ENCODE measurements at places on chromosomes 2 and 18.

DNA sequence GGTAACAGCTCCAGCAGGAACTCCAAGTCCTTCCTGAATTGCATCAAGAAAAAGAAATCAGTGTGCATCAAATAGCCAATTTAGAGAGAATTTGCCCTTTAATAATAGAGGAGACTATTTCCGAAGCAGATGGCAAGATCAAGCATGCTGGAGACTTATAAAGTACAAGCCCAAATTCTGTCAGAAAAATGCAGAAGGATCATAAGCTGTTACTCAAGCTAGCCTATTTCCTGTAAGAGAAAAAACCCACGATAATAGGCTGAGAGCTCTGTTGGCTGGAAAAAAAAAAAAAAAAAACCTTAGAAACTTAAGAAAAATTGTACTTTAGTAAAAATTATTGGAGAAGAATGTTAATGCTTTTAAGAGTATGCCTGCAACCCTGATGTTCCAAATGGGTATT, 24.4 kb upstream of the ITM2C start:
- no peak for DNase-seq

DNA sequence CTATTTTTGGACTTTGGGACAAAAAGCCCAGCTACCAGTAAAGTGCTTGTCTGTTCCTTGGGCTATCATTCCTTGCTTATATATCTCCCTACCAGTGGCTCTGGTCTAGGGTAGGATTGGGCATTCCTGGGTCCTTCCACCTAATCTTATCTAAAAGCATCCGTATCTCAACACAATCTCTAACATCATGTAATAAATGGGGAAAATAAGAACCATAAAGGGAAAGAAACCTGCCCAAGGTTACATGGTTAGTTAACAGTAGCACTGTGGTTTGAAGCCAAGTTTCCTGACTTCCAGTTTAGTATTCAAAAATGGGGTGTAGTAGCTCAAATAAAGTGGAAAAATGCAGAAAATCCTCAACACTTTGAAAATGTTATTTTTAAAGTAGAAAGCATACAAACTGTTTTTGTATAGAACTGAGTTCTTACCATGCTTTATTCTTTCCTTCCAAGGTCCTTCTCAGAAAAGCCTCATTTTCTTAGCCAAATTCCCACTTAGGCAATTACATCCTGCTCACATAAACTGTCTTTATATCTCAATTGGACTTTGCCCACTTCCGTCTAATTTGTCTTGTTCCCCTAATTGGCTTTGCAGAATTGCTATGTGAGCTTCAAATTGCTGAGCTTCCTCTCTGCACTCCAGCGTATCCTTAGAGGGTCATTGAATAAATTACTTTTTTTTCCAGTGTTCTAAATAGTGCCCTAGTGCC, 273.1 kb upstream of the UBE2E3 start:
- DNase-seq = no peak

GRCh38 chr2:139885921-139886498, 1105.8 kb upstream of the NXPH2 start:
- no peak for DNase-seq

GRCh38 chr2:220904015-220904414, 668.1 kb downstream of the EPHA4 start:
- no peak for DNase-seq

DNA sequence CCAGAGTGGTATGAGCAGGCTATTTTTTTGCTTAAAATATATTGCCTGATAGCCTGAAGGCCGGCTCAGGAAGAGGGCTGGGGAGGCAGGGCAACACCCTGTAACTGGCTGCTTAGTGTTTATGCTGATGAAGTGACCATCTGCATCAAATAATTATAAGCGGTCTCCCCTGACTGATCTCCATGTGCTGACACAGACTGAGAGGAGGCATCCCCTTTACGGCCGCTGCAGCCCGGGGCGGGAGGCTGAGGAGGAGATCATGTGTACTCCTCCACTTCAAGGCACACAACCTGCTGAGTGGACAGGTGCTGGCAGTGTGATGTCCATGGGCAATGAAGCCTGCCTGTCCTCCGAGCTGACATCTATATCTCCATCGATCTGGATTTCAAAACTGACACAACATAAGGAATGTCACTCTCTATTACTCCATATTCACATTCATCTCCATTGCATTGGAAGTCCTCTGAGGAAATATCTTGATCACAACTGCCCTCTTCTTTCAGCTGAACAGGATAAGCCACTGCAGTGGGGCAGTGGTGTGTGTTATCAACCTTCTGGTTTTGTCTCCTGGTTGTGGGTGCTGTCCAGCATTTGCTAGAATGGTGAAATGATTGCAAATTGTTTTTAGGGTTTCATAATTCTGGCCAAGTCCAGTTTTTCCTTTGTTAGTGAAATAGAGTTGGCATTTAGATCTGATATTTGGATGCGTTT, 143.5 kb downstream of the AQP4 start:
- no peak for DNase-seq

GRCh38 chr2:162017233-162017632, 56.8 kb downstream of the DPP4 start:
- DNase-seq = no peak

- no peak for DNase-seq
Measured at GRCh38 chr2:12652723-12653122, 64.0 kb upstream of the TRIB2 start.

GRCh38 chr2:38068234-38068633, 7.7 kb downstream of the CYP1B1 start:
- no peak for DNase-seq

- no peak for DNase-seq
Measured at GRCh38 chr2:232009639-232010274, 48.2 kb downstream of the DIS3L2 start.

DNA sequence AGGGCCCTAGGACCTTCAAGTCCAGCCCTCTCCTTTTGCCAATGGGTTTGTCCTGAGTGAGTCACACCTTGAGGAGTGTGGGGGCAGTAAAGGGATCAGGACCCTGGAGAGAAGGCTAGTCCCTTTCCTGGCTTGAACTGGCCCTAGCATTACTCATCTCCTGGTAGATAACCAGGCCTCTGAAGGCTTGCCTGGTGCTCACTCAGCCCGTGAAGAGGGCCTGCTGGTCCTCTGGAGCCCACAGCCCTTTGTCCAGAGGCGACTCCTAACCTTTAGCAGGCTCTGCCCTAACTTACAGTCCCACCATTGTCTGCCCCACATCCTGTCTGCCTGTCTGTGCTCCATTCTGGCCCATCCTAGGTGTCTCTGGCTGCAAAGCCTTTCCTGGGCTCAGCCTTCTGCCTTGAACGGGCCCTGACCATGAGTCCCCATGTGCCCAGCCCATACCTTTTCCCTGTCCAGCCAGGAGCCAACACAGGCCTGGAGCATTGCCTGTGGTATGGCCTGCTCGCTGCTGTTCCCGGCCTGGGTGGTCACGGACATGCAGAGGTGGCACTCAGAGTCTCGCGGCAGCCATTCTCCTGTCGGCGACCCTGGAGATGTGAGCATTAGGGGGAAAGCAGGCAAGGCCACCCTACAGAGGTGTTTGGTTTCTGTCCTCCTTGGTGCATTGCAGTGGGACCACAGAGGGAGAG, 5.0 kb downstream of the SFTPB start:
- DNase-seq = no peak

GRCh38 chr2:136210822-136211221, 92.9 kb upstream of the CXCR4 start:
- DNase-seq = no peak

- no peak for DNase-seq
Measured at GRCh38 chr2:224843141-224843540, 127.0 kb upstream of the CCDC195 start.

GRCh38 chr2:75852639-75853038, 141.9 kb upstream of the GCFC2 start:
- no peak for DNase-seq

GRCh38 chr2:10300997-10301940, 1.4 kb upstream of the HPCAL1 start:
- no peak for DNase-seq

GRCh38 chr2:195406886-195407603, 250.0 kb upstream of the SLC39A10 start:
- DNase-seq = no peak

DNA sequence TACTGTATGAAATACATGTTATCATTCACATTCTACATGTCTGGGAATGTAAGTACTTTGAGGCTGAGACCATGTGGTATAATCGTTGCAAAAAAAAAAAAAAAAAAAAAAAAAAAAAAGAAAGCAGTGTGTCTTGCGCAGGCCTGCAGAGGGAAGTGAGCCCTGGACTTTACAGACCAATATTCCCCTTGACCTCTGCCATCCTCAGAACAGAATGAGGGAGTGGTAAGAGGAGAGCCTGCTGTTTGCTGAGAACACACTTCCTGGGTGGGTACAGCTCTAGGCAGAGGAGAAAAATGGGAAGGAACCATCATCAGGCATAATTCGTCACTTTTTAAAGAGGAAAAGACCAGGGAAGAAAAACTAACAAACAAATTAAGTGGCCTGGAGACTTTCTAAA, 28.8 kb upstream of the TBC1D8 start:
- no peak for DNase-seq

GRCh38 chr2:233867993-233868532, at the start of gene MSL3B:
MSL3B (minus strand) TSS chr2:233868386.
- DNase-seq = no peak

DNA sequence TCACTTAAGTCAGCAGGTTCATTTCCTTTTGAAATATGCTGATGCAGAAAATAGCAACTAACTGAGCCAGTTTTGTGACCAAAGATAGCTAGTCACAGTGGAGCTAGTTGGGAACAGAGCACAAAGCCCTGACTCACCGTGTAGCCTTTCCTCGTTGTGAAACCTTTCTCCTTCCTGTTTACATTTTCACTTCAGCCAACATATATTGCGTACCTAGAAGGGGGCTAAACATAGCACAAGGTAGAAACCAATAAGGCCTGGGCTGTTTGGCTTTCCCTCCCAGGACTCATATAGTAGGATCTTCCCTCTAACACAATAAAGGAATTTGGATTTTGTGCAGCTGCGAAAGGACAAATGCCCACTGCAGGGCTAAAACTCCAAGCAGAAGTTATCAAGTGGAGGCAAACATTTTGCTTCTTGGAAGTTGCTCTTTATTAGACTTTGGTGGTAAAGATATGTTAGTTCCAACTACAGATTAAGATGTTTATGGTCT, 24.5 kb upstream of the LPIN2 start:
- DNase-seq = no peak

DNA sequence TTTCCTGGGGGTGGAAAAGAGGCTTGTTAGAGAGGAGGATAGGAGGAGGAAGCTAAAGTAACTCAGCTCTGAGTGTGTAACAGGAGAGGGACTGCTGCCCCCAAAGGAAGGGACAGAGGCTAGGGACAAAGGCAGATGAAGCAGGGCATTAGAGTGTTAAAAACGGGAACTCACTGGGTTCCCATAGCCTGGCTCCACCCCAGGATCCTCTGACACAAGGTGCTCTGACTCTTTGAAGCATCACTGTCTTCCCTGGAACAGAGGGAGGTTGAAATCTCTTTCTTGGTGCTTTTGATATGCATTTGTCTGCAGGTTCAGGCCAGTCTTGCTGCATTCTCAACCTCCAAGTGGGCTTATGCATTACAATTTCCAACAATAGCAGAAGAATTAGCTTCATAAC, 22.9 kb downstream of the IL36A start:
- no peak for DNase-seq

DNA sequence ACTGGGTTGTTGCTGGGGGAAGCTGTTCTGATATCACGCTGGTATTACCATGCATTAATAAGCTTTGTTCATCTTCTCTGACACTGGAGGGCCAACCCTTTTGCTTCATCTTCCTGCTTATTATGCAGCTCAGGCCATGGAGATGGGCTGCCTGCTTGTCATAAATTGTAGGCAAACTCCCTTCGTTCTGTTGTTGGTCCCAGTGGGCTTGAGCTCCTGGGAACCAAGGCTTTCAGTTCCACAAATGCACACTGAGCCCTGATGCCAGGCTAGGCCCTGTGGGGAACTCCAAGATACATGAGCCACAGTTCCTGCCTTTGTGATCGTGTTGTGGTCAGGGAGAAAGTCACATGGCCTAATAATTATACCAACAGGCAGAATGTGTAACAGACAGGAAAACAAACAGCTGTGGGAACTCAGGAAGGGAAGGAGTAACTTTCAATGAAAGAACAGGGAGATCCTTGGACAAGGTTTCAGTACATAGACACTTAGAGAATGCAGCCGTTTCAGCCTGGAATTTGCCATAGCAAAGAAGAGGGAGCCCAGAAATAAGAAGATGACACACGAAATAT, 49.0 kb upstream of the BCL2L11 start:
- no peak for DNase-seq

- no peak for DNase-seq
Measured at GRCh38 chr2:37000318-37000717, 34.0 kb upstream of the STRN start.

GRCh38 chr2:27708257-27708654, 44.6 kb downstream of the SLC4A1AP start:
- DNase-seq = no peak

GRCh38 chr18:32881009-32881408, 108.2 kb upstream of the KLHL14 start:
- no peak for DNase-seq

- DNase-seq = no peak
Measured at GRCh38 chr2:147649998-147650397, 194.8 kb upstream of the ACVR2A start.

GRCh38 chr2:113877711-113878598, 11.9 kb upstream of the ACTR3 start:
- no peak for DNase-seq

All from stimulated activated CD4-positive, alpha-beta T cell treated with anti-CD3 and anti-CD28 coated beads, Interleukin-12 subunit alpha, Interleukin-12 subunit beta, amount 100 ng/mL, for 48 hours (primary cell).